ENCODE measurements at places on chromosomes 5 and 9. TPM values are rescaled to one million over a fixed set of nuclear protein-coding genes. Genes with fewer than 3 reads are reported as not detected.

- no peak overlapping the region for H3K4me3 ChIP-seq
- H3K36me3 ChIP-seq: no peaks in the 10 kb centered on the region
These were observed 224.9 kb downstream of the EBF1 start for GRCh38 chr5:158874792-158875191.

ABO gene
- 0.44 TPM for total RNA-seq

DNA sequence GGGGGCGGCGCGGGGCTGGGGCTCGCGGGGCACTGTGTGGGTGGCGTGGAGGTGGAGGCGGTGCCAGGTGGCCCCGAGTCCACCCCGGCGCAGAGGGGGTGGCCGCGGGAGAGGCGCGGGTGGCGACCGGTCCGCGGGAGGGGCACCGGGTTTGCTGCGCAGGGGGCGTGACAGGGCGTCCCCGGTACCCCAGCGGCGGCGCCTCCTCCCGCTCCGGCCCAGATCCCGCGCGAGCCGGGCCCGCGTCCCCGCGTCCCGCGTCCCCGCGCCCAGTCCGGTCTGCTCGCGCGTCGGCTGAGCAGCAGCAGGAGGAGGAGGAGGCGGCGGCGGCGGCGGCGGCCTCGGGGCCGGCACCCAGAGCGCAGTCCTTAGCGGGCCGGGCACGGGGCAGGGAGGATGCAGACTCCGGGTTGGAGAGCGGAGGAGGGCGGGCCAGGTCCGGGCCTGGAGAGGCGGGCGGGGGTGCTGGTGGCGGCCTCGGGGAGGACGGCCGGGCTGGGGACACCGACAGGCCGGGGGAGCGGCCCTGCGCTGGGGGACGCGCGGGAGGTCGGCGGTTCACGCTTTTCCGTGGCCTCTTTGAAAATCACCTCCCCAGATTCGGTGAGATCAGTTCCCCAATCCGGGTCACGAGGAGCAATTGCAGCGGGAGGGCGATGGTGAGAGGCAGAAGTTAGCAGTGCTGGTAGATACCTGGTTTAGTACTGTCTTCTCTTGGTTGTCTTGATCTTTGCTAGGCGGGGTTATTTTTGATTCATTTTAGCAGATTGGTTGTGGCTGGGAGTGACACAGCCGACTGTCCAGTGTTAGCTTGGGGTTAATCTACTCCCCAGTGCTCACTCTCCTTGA lies 1.7 kb downstream of the TRIO start:
- H3K4me1 ChIP-seq: peaks cover 47% of the 10 kb centered on the region
- H3K36me3 ChIP-seq: no peaks in the 10 kb centered on the region
- peak overlapping the region; percentile 72 for H3K4me3 ChIP-seq

PCDHGB1 gene
- 0.71 TPM for total RNA-seq

- no peaks in the 10 kb centered on the region for H3K4me1 ChIP-seq
- peaks cover 15% of the 10 kb centered on the region for H3K27me3 ChIP-seq
- H3K36me3 ChIP-seq: no peaks in the 10 kb centered on the region
- H3K27ac ChIP-seq: no peak overlapping the region
These were observed 45.8 kb upstream of the ZBTB43 start for GRCh38 chr9:126758916-126759585.

GRCh38 chr5:2302169-2302568 lies 419.4 kb upstream of the IRX4 start:
- no peak for DNase-seq
- no peaks in the 10 kb centered on the region for H3K36me3 ChIP-seq
- H3K4me1 ChIP-seq: no peaks in the 10 kb centered on the region

PTGDS gene
- total RNA-seq: 24.6 TPM

- H3K4me3 ChIP-seq: no peak overlapping the region
- H3K27ac ChIP-seq: no peak overlapping the region
- no peaks in the 10 kb centered on the region for H3K36me3 ChIP-seq
These were observed 506.0 kb upstream of the CDH10 start for GRCh38 chr5:25150819-25151218.

ZNF454 gene
- 0.27 TPM for total RNA-seq

GRCh38 chr5:32017692-32018367 lies 156.3 kb downstream of the GOLPH3 start:
- H3K27ac ChIP-seq: peak overlapping the region; percentile 48
- no peaks in the 10 kb centered on the region for H3K36me3 ChIP-seq
- peaks cover 9% of the 10 kb centered on the region for H3K4me1 ChIP-seq
- H3K4me3 ChIP-seq: no peak overlapping the region
- no peaks in the 10 kb centered on the region for H3K27me3 ChIP-seq
- DNase-seq: no peak

- DNase-seq: no peak
- no peaks in the 10 kb centered on the region for H3K4me1 ChIP-seq
- no peaks in the 10 kb centered on the region for H3K36me3 ChIP-seq
- H3K27me3 ChIP-seq: no peaks in the 10 kb centered on the region
These were observed 411.1 kb upstream of the NUDT12 start for GRCh38 chr5:103973669-103974068.

DNA sequence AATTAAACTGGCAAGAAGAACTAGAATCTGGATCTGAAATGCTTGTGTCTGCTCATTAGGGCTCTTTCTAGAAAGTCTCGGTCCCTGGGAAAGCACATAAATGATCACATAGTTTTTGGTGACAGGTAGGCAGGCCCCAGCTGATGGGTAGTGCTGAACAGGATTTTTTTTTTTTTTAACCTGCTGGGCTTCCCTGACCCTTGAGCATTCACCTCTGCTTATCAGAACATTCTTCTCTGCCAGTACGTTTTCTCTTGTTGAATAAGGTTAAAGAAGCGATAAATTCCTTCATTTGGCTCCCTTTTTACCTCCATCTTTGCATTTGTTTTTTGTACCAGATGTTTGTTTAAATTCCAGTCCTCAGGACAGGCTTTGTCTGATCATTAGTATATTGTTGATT lies 8.8 kb downstream of the KDM4C start:
- no peak for DNase-seq
- H3K27ac ChIP-seq: no peak overlapping the region
- H3K4me1 ChIP-seq: peaks cover 27% of the 10 kb centered on the region
- H3K27me3 ChIP-seq: no peaks in the 10 kb centered on the region
- no peaks in the 10 kb centered on the region for H3K36me3 ChIP-seq

- H3K27me3 ChIP-seq: no peaks in the 10 kb centered on the region
- H3K4me1 ChIP-seq: no peaks in the 10 kb centered on the region
- DNase-seq: no peak
These were observed 37.9 kb downstream of the GLRA1 start for GRCh38 chr5:151886546-151887275.

DNA sequence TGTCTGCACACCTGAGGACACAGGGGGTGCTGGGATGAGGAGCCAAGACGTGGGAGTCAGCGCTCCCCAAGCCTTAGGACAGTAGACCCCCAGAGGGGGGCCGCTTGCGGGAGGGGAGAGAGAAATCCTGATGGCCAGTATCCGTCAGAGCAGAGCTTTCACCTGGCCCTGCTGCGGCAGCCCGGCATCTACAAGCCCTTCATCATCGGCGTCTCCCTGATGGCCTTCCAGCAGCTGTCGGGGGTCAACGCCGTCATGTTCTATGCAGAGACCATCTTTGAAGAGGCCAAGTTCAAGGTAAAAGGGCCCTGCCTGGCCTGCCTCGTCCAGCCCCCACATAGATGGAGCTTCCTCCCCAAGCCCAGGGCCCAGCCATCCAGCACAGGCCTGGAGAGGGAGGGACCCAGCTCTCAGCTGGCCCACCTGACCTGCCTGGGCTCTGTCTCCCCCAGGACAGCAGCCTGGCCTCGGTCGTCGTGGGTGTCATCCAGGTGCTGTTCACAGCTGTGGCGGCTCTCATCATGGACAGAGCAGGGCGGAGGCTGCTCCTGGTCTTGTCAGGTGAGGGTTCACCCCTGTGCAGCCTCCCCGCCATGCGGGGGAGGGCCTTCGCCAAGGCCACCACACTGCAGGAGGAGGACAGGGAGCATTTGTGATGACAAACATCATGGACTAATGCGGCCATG lies 6.7 kb downstream of the SLC2A8 start:
- peaks cover 1% of the 10 kb centered on the region for H3K4me1 ChIP-seq
- no peaks in the 10 kb centered on the region for H3K27me3 ChIP-seq
- H3K27ac ChIP-seq: no peak overlapping the region
- peaks cover 55% of the 10 kb centered on the region for H3K36me3 ChIP-seq
- H3K4me3 ChIP-seq: no peak overlapping the region

DNA sequence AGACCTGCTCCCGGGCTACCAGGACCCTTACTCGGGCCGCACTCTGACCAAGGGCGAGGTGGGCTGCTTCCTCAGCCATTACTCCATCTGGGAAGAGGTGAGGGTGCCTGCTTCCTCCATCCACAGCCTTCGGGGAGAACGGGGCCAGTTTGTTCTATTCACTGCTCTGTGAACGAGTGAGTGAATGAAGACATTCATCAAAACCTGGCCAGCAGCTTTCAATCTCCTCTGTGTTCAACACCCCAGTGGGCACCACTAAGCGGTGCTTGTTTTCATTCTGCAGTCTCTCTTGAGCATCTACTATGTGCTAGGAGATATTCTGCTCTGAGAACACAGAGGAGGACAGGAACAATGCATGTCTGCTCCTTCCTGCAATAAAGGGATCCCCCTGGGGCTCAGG lies 10.6 kb downstream of the CERCAM start:
- no peak for DNase-seq
- H3K36me3 ChIP-seq: no peaks in the 10 kb centered on the region
- H3K4me3 ChIP-seq: no peak overlapping the region
- no peaks in the 10 kb centered on the region for H3K27me3 ChIP-seq
- no peak overlapping the region for H3K27ac ChIP-seq

- H3K4me3 ChIP-seq: no peak overlapping the region
- no peak for DNase-seq
- no peak overlapping the region for H3K27ac ChIP-seq
- H3K4me1 ChIP-seq: no peaks in the 10 kb centered on the region
- H3K36me3 ChIP-seq: no peaks in the 10 kb centered on the region
These were observed 246.1 kb downstream of the MARCHF11 start for GRCh38 chr5:15933259-15934207.

PRR16 gene
- 3.9 TPM for total RNA-seq

DNA sequence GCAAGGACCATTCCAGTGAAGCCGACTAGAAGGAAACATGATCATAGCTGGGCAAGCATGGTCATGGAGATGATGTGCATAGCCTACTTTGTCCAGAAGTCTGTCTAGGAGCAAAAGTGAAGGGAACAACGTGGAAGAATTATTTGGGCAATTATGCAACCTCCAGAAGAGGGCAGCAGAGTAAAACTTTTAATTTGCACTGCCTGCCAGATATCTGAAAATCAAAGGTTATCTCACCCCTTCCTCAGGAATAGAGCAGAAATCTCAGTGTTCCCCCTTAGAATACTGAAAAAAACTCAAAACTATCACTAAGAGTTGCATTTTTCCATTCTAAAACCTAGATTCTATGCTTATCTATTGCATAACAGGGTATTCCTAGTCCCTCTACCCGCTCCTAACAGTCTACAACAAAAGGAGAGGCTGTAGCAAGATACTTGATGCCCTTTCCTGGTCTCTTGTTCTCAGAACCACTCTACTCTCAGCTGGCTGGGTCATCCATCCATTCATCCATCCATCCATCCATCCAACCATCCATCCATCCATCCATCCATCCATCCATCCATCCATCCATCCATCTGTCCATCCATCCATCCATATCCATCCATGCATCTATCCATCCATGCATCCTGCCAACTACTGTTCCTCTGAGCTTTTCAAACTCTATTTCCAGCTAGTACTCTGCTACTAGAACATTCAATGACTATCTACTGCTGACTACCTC lies 8.4 kb upstream of the SETD9 start:
- H3K4me1 ChIP-seq: no peaks in the 10 kb centered on the region
- H3K27ac ChIP-seq: no peak overlapping the region
- no peaks in the 10 kb centered on the region for H3K36me3 ChIP-seq

- no peaks in the 10 kb centered on the region for H3K27me3 ChIP-seq
- H3K4me1 ChIP-seq: peaks cover 10% of the 10 kb centered on the region
- no peak overlapping the region for H3K4me3 ChIP-seq
These were observed 297.1 kb downstream of the GADD45G start for GRCh38 chr9:89901920-89902319.

DNA sequence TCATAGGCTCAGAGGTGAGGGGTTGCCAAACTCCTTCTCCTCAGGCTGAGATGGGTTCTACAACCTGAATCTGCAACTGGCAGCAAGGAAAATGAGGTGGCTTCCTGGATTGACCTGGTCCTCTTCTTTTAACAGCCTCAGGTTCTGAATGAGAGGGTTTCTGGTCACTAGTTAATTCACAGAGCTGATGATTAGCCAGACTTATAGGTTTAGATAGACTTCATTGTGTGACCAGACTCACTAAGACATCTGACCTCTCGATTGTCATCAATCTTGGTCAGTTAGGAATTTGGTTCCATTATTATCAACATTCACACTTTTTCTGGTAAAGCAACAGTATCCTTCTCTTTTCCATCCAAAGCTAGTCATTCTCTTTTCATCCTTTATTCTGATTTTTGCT lies 257.9 kb downstream of the PAPPA start:
- H3K4me3 ChIP-seq: no peak overlapping the region
- H3K4me1 ChIP-seq: no peaks in the 10 kb centered on the region
- no peak for DNase-seq
- H3K27me3 ChIP-seq: no peaks in the 10 kb centered on the region
- no peaks in the 10 kb centered on the region for H3K36me3 ChIP-seq
- no peak overlapping the region for H3K27ac ChIP-seq

GRCh38 chr9:116275418-116276195 lies 122.0 kb downstream of the PAPPA start:
- H3K4me3 ChIP-seq: no peak overlapping the region
- H3K27ac ChIP-seq: no peak overlapping the region
- no peaks in the 10 kb centered on the region for H3K27me3 ChIP-seq
- no peak for DNase-seq
- H3K4me1 ChIP-seq: no peaks in the 10 kb centered on the region

- no peaks in the 10 kb centered on the region for H3K27me3 ChIP-seq
- H3K4me3 ChIP-seq: no peak overlapping the region
- peaks cover 10% of the 10 kb centered on the region for H3K4me1 ChIP-seq
- H3K36me3 ChIP-seq: no peaks in the 10 kb centered on the region
These were observed 499.1 kb upstream of the MPDZ start for GRCh38 chr9:13778631-13779030.

DNA sequence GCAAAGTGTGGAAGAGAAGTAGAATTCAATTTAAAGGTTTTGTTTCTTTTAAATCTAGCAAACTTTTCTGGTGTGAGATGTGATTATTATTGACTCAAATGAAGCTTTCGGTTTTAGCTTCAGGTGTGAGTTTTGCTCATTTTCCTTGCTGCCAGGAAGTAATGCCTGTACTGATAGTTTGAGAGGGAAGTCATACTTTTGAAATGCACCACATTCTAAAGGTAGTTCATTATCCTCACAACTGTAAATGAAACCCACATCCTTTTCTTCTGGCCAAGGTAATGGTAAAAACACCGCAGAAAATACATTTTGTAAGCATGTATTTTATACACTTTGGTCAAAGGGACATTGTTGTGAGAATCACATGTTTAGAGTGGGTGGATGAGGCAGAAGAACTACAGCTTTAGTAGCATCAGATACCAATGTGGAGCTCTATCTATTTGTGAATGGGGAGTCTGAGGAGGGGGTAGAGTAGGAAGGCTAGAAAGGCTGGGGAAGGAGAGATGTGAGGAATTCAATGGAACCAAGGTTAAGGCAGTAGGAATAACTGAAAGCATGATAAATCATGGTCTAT lies 167.0 kb upstream of the CDKN2B start:
- DNase-seq: no peak
- no peaks in the 10 kb centered on the region for H3K36me3 ChIP-seq
- no peak overlapping the region for H3K4me3 ChIP-seq
- no peaks in the 10 kb centered on the region for H3K4me1 ChIP-seq
- H3K27me3 ChIP-seq: no peaks in the 10 kb centered on the region
